ENCODE measurements at places on chromosomes 7 and 10.

GRCh38 chr7:113831556-113831955 is 87.3 kb downstream of the PPP1R3A start:
- DNase-seq: peak; percentile 6

- no peak for DNase-seq
Measured at GRCh38 chr10:130432850-130433249, 296.7 kb downstream of the GLRX3 start.

GRCh38 chr7:108310351-108310750 is 145.9 kb downstream of the NRCAM start:
- peak; percentile 64 for DNase-seq

DNA sequence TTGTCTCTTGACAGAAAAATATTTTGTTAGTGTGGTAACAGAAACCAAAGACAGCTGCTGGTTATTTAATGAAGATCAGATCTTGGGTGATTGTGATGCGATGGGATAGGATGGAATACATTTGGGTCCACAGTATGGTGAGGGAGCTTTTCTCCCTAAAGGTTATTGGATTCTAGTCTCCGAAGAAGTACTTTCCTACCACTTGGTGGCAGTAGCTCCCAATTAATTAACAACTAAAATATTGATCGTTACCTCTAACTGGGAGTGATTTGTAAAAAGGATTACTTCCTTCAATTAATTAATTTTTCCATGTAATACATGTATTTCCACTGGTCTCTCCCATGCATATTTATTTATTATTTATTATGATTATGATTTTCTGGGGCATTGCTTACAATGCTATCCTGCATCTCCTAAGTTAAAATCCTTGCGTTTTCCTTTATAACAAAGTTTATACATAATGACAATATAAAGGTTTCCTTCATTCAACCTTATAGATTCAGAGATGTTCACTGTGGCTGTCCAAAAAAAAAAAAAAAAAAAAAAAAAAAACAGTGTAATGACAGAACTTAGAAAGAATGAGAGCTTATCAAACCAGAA is 25.6 kb downstream of the TMEM196 start:
- peak; percentile 20 for DNase-seq

DNA sequence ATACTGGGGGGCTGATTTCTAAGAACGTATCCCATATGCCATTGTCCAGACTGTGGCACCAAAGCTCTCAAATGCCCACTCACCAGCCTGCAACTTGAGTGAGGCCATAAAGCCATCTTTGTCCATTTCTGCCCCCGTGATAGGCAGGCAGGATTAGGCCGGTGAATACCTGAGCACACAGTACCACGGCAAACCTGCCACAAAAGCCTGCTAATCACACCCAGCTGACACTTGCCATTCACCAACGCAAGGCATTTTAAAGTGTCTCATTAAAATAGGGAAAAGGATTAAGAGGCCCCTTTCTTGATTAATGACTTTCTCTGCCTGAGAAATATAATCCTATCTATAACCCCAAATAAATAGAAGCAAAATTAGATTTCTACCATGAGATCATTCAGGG is 111.4 kb upstream of the NANOS1 start:
- no peak for DNase-seq

GRCh38 chr7:66837007-66837406 is 84.0 kb upstream of the TMEM248 start:
- DNase-seq: no peak

GRCh38 chr7:2523941-2524807 is 4.6 kb downstream of the LFNG start:
- peak; percentile 65 for DNase-seq

GRCh38 chr7:5622286-5622685 is 159.2 kb downstream of the RNF216 start:
- DNase-seq: no peak

DNA sequence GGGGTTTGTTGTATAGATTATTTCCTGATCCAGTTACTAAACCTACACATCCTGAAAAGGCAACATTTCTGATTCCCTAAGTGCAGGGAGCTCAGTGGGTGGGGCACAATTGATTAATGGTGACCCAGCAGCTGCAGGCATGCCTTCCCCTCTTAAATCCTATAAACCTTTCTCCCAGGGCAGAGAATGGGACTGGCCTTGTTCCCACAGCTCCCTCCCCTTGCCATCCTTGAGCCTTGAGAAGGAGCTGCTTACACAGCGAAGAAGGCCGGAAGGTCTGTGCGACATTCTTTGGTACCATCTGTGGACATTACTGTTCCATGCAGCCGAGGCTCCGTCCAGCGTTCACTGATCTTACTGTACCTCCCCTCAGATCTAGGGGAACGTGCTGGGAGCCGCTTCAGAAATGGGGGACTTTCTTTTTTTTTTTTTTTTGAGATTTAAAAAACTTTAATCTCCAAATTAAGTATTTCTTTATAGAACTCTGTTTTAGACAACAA is 14.3 kb downstream of the KLF6 start:
- DNase-seq: no peak

DNA sequence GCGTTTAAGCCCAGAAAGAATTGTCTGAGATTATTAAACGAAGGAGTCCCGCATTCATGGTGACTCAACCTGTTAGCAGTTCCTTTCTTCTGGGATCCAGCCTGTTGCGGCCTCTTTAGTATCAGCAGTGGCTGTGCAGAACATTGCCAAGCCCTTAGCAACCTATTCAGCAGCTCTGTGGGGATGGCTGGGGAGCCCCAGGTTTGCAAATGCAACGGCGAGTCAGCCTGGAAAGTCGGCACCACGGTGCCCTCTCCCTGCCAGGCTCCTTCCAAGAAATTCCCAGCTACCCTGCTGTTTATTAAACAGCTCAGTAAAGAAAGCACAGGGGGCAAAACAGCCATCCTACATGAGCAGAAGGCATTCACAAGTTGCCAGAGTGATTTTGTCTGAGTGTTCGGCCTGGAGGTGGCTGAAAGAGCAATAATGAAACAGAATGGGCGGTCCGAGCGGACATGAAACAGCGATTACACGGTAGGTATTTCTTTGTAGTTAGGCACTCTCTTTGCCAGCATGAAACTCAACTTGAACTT is 198.3 kb downstream of the BAMBI start:
- peak; percentile 83 for DNase-seq

DNA sequence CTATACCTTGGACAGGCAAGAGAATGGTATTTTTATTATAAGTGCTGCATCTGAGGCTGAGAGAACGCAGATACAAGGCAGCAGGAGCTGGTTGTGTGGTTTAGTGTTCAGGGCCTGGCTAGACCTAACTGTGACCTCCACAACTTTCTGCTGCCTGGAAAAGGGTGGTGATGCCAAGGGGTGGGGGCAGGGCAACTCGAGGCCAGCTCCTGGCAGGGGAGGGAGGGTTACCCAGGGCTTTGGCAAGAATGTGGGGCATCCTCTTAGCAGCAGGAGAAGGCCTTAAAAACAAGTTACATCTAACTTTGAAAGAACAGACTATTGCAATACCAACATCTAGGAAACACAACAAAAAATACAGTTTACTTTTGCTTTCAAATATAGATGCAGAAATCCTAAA is 13.0 kb downstream of the MXI1 start:
- no peak for DNase-seq

- no peak for DNase-seq
Measured at GRCh38 chr10:126704649-126705048, 34.2 kb upstream of the C10orf90 start.

- DNase-seq: no peak
Measured at GRCh38 chr10:131652438-131653139, 248.2 kb upstream of the PPP2R2D start.

- no peak for DNase-seq
Measured at GRCh38 chr10:109998513-109998912, 9.3 kb upstream of the ADD3 start.

DNA sequence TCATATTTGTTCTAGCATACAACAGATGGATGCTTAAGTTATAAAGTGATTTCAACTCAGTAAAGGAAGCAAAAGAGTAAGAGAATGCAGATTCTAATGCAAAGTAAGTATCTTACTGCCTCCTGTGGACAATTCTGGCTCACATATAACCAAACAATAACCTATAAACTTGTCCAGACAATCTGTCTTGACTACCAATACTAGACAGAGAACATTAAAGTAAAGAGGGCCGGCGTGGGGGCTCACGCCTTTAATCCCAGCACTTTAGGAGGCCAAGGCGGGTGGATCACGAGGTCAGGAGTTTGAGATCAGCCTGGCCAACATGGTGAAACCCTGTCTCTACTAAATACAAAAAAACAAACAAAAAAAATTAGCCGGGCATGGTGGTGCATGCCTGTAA is 329.3 kb downstream of the CACNA2D1 start:
- DNase-seq: no peak

DNA sequence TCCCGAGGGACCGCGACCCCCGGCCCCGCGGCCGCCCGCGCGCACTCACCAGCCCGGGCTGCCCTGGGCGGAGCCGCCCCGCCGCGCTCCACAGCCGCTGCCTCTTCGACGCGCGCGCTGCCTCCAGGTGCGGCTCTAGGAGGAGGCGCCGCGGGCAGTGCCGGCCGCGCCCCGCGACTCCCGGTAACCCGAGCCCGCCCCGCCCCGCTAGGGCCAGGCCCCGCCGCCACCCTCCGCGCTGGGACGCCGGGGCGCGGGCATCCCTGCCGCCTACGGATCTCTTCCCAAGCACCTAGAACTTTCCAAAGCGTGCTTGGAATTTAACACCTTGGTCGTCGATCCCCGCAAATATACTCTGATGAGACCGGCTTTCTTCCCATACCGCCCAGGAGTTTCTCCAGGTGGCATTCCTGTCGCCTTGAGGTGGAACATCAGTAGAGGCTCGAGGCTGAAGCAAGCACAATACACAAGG is at the start of gene SLC26A5:
SLC26A5 (minus strand) TSS at position 159 of the 472 bp plus-strand sequence. CDS start 24,693 bp downstream, outside the sequence.
- DNase-seq: no peak

DNA sequence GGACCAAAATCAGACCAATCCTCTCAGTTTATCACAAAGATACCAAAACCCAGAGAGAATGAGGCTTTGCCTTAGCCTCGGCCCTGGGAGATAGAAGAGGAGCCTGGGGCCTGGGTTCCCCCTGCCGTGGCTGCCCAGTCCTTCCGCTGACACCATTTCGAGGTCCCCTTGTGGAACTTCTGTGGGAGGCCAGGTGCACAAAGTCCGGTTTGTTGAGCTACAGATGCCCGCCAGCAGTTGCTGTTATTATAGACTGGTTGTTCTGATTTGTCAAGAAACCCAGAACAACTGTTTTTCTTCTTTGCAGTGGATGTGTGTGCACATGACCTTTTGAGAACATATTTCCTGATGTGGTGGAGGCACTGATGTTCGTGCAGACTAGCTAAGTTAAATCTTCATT is 47.6 kb downstream of the CUX1 start:
- no peak for DNase-seq

DNA sequence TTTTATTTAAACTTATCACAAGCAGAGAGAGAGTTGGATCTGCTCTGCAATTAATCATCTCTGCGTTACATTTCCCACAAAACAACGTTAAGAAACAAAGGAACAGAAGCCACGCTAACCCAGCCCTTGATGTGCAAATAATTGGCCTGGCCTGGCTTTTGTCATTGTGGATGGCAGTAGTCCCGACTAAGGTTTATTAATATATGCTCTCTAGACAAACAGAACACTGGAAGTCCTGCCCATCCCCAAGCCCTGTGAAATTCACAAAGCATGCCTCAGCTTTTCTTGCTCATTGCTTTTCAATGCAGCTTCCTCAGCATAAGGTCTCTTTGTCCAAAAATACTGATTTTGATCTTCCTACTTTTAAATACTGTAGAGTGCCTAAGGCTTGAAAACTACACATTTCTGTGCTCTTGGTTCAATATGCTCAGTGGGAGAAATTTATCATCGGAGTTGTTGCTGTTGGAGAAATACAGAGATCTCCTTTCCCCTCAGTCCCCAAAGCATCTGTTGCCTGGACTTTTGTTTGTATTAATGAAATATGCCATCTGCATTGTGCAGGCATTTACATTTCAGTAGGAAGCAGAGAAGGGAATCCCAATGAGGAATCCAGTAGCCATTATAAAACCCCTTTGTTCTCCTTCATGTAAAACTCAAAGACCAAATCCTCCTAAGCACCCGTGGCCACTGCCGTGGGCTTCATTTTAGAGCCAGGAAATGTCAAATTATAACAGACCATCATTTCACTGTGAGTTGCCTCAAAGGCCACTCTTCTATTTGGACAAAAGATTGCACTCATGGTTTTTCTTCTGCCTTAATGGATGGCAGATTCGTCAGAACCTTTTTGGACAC is 61.1 kb downstream of the SORCS1 start:
- DNase-seq: no peak

DNA sequence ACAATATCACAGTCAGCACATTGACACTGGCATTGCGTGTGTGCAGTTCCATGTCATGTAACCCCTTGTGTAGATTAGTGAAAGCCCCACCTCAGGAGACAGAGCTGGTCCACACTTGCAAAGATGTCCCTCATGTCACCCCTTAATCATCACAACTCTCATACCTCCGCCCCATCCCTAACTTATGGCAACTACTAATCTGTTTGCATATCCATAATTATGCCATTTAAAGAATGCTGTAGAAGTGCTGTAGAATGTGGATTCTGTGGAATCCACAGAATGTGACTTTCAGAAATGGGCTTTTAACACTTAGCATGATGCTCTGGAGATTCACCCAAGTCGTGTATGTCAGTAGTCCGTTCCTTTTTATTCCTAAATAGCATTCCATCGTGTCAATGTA is 102.8 kb upstream of the VSTM2A start:
- DNase-seq: no peak

- DNase-seq: no peak
Measured at GRCh38 chr10:15815242-15815885, 44.9 kb downstream of the MINDY3 start.

- DNase-seq: peak; percentile 48
Measured at GRCh38 chr7:117143580-117143979, 179.3 kb downstream of the WNT2 start.

DNA sequence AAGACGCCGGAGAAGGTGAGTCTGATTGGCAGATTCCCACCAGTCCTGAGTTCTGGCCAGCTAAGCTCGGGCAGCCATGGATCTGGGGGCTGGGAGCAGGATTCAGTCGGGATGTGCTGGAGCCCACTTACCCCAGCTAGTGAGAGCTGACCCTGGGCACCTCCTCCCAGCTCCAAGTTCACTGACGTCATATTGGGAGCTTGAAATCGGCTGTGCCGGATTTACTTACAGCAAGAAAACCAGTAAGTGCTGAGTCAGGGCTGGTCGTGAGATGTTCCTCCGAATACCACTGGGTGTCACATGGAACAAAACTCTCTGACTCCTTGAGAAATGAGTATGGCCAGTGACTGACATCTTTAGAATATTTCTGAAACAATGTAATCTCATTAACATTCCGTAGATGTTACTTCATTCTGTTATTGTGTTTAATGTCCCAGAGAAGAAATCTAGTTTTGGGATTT is 621.2 kb downstream of the SDK1 start:
- DNase-seq: peak; percentile 98

- DNase-seq: no peak
Measured at GRCh38 chr7:28865601-28866144, 92.5 kb downstream of the TRIL start.
